HT1080 (cell line): ENCODE measurements at places on chromosomes 2 and 18. TPM values are rescaled to one million over a fixed set of nuclear protein-coding genes. Genes with fewer than 3 reads are reported as not detected.

- DNase-seq, result no peak
Measured at GRCh38 chr18:32391126-32391525, 79.6 kb downstream of the GAREM1 start.

GRCh38 chr2:206502729-206503128, 59.4 kb downstream of the ADAM23 start:
- DNase-seq, result no peak

DNA sequence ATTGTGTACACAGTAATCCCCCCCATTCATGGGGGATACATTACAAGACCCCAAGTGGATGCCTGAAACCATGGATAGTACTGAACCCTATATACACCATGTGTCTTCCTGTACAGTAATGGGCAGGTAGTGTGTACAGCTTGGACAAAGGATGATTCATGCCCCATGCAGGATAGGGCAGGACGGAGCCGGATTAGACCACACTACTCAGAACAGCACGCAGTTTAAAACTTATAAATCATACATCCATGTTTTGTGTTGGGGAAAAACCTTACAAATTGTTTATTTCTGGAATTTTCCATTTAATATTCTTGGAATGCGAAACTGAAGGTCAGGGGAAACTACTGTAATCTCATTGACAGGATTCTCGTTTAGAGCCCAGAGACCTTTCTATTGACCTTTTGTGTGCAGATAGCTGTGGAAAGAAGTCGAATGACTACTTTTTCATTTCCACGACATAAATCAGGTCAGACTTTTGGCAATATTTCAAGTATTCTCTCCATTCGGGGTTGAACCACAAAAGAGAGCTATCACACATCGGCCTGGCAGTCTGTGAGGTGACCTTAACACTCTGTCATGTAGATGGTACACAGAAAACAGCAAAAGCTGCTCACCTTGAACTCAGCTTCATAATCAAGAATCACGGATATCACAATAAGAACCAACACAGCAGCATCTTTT, 9.9 kb upstream of the YPEL5 start:
- peak; percentile 71 for DNase-seq

- no peak for DNase-seq
Measured at GRCh38 chr2:239533569-239534316, 132.9 kb upstream of the HDAC4 start.

DNA sequence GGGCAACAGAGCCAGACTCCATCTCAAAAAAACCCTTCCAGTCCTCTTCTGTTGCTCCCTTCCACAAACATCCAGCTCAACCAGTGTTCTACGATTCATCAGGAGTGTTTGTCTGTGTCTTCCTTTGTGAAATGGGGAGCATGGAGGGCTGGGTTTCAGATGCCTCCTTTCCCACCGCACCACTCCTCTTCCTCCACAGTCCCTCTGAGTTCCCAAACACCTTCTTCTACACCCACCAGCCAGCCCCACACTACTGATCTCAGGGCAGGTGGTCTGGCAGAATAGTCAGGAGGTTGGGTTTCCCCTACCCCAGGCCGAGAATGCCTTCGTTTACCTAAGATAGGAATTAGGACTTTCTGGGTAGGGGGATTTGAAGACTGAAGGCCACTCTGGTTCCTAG, 36.9 kb downstream of the NGEF start:
- no peak for DNase-seq

DNA sequence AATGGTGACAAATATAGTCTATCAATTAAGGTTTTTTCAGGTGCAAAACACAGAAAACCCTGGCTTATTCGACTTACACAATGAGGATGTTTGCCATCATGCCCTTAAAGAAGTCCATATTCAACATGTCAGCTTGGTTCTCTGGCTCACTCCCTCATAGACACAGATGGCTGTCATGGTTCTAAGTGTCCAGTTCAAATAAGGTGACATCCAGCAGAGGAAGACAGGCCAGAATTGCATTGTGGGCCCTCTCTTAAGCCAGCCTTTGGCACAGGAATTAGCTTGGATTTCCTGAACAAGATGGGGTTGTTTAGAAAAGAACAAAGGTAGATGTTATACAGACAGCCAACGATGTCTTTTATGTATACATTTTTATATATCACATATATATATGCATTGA, 18.7 kb upstream of the SLC1A4 start:
- DNase-seq, result no peak

GDF7 gene
- 0.27 and 0.33 TPM in 2 replicates for total RNA-seq

ACMSD gene
- total RNA-seq, result not detected in 2 replicates

GRP gene
- total RNA-seq, result not detected in 2 replicates

CENPA gene
- total RNA-seq, result 29.3 and 42.8 TPM in 2 replicates
